Mucosa of gallbladder (tissue), 1 donor: ENCODE measurements at places on chromosomes 4 and X. TPM values are rescaled to one million over a fixed set of nuclear protein-coding genes. Genes with fewer than 3 reads are reported as not detected.

Gene SMIM10
- total RNA-seq: 4.1 TPM

Gene MUC7
- total RNA-seq: not detected

Gene SH3D19
- 136 TPM for total RNA-seq

Gene SLITRK4
- total RNA-seq: 1.2 TPM

Gene BTK
- total RNA-seq: 8.2 TPM

Gene BEX1
- 3.8 TPM for total RNA-seq

Gene SPP1
- total RNA-seq: 3,399 TPM

Gene CYTL1
- 10.7 TPM for total RNA-seq

Gene WNK3
- total RNA-seq: 6.2 TPM

Gene SLITRK2
- 0.14 TPM for total RNA-seq

Gene SSX2
- total RNA-seq: not detected

Gene GIMD1
- 34.1 TPM for total RNA-seq

Gene GBA3
- 29.4 TPM for total RNA-seq

Gene SHOX
- not detected for total RNA-seq

Gene SHROOM2
- total RNA-seq: 13.1 TPM

Gene GAGE12F
- total RNA-seq: 0.86 TPM

Gene PTTG2
- 1.1 TPM for total RNA-seq

Gene TSPYL2
- 34.8 TPM for total RNA-seq

Gene MAGEA8
- total RNA-seq: not detected

Gene ARMCX5
- total RNA-seq: 13.5 TPM

Gene STBD1
- 16.3 TPM for total RNA-seq

Gene ABRAXAS1
- 15.5 TPM for total RNA-seq

Gene IQSEC2
- total RNA-seq: 34.5 TPM

Gene ELOVL6
- 43.1 TPM for total RNA-seq

Gene NPY5R
- 0.23 TPM for total RNA-seq

Gene CFAP299
- not detected for total RNA-seq

Gene SPANXA2
- total RNA-seq: not detected

Gene EDA
- total RNA-seq: 8.4 TPM

Gene NKAP
- total RNA-seq: 7.1 TPM

Gene FATE1
- total RNA-seq: 0.52 TPM

Gene NMU
- 0.75 TPM for total RNA-seq

Gene AFP
- 2.4 TPM for total RNA-seq

Gene OTUD6A
- not detected for total RNA-seq

Gene KCTD8
- total RNA-seq: 0.86 TPM

Gene HHIP
- 9.5 TPM for total RNA-seq

Gene HTN3
- not detected for total RNA-seq

Gene PPEF2
- not detected for total RNA-seq

Gene ARAF
- 96.5 TPM for total RNA-seq

Gene SYN1
- 0.55 TPM for total RNA-seq

Gene AFM
- 0.35 TPM for total RNA-seq

Gene XKRX
- total RNA-seq: 0.26 TPM

Gene CCSER1
- 5.4 TPM for total RNA-seq

Gene PNMA3
- total RNA-seq: 0.32 TPM

Gene UBE2K
- 56.2 TPM for total RNA-seq

Gene CENPVL1
- 0.17 TPM for total RNA-seq

Gene GLA
- 29.2 TPM for total RNA-seq

Gene CLCN3
- 95.8 TPM for total RNA-seq

Gene RPS6KA6
- 7.7 TPM for total RNA-seq

Gene TMEM156
- total RNA-seq: 3.3 TPM

Gene MAB21L2
- 2.0 TPM for total RNA-seq

Gene GLOD5
- total RNA-seq: 4.8 TPM

Gene TLR2
- 21.6 TPM for total RNA-seq
